NCI-H1092 (cell line): ENCODE measurements at places on chromosomes 12 and 14.

DNA sequence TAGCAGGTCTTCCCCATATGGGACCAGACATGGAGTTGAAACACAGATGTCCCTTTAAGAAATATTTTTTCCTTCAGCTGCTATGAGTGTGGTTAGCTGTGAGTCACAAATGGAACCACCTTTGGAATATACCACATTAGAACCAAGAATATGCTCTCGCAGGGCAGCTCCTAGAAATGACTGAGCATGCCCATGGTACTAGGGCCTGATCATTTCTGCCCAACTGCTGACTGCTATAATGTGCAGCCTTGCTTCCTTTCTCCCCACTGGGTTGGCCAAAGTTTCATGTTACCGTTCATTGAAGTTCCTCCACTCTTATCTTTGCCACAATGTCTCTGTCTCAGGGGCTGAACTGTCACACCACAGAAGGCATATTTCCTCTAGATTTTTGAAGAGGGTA is 1074.6 kb downstream of the FLRT2 start:
- no peak for DNase-seq

GRCh38 chr14:52663850-52664249 is 31.5 kb downstream of the ERO1A start:
- no peak for DNase-seq

GRCh38 chr14:72416892-72417291 is 477.0 kb downstream of the DPF3 start:
- no peak for DNase-seq

DNA sequence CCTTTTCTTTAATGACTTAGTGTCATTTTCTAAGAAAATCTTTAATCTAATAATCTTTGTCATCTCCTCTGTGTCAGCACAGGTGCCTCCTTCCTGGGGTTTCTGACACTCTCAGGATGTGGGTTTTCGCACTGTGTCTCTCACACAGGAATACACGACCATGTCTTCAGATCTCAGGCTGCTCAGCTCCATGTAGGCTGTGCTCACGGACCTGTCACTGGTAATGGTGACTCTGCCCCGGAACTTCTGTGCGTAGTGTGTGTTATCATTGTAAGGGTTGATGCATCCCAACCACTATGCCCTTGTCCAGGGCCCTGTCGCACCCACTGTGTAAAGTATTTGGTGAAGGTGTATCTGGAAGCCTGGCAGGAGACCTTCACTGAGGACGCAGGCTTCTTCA is 647.8 kb downstream of the TMEM121 start:
- DNase-seq: no peak

GRCh38 chr14:92603309-92604242 is 90.0 kb downstream of the RIN3 start:
- peak; percentile 66 for DNase-seq

GRCh38 chr14:21068521-21069387 is 1.4 kb upstream of the ARHGEF40 start:
- peak; percentile 85 for DNase-seq

DNA sequence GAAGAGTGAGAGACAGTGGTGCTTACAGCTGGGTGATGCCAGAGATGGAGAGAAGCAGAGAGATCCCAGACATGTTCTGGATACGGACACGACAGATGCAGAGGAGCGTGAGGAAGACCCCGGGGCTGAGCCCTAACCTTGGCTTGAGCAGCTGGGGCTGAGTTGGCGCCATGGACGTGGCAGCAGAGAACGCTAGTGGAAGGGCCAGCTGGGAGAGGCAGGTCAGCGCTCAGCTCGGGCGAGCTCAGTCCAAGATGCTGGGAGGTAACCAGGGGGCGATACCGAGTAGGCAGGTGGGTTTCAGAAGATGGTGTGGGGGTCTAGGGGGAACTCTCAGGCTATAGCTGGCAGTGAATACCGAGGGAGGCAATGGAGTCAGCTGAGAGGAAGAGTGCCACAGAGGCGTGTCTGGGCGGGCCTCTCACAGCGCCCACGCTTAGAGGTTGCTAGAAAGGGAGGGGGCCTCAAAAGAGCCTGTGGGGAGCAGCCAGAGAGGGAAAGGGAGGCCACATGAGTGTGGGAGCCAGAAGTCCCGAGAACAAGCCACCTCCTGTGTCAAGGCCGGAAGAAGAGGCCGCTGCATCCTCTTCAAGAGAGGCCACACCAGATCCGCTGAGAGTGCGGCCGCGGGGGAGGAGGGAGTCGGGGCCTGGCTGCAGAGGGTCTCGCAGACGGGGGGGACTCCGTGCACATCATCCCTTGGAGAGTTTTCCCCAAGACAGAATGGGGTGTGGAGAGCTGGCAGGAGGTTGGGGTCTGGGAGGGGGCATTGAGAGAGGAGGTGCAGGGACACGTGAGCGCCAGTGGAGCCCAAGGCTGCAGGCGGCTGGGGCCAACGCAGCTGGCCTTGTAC is 57.0 kb upstream of the DIO3 start:
- DNase-seq: no peak

GRCh38 chr12:119624966-119625365 is 31.4 kb downstream of the TMEM233 start:
- DNase-seq: peak; percentile 38

DNA sequence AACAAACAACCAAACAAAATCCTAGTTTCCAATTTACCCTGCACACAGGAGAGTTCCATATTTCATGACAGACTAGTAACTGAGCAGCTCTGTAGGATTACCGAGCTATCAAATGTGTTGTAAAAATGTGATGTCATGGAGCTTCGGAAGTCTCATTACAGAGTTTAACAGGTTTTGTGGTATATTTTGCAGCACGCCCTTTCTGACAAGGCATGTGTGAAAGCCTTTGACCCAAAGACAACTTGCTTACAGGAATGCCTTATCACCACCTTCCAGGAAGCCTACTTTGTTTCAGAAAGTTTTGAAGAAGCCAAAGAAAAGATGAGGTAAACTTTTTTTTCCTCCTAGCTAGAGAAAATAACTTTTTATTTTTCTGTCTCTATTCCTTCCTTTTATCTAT is 92.4 kb downstream of the TPH2 start:
- DNase-seq: no peak

GRCh38 chr12:110641521-110641920 is 27.6 kb downstream of the TCTN1 start:
- DNase-seq: no peak

DNA sequence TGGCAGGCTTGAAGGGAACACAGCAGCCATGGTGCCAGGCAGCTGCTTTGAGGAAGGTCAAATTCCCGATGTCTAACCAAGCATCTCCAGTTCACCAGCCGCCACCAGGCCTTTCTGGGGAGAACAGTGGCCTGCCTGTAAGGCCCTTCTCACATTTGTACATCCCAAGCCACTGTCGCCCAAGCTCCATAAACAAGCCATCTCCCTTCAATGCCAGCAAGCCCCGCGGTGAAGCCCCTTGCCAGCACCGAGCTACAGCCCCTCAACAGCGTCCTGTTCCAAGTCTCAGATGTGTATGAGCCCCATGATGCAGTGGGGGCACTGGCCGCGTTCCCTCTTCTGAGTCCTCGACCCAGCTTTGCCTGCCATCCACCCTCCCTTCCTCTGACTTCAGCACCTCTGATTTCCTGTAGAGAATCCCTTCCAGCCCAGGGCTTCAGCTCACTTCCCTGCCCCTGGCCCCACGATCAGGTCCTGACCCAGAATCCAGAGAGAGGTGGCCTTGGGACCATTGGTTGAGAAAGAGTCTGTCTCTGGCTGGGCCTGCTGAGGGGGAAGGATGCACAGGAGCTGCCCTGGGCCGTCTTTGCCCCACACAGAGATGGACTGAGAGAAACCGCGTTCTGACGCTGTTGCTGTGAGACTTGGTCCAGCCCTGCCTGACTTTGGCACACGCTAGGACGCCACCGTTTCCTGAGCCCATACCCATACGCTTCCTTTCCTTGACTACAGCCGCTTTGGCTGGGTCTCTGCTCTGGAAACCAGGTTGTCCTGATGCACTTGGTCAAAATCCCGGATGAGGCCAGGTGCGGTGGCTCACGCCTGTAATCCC is 1.9 kb upstream of the MMP17 start:
- DNase-seq: no peak

- no peak for DNase-seq
These were observed 291.9 kb downstream of the FUT8 start for GRCh38 chr14:65704437-65704836.

GRCh38 chr12:42496886-42497285 is 92.7 kb downstream of the PRICKLE1 start:
- DNase-seq: no peak

DNA sequence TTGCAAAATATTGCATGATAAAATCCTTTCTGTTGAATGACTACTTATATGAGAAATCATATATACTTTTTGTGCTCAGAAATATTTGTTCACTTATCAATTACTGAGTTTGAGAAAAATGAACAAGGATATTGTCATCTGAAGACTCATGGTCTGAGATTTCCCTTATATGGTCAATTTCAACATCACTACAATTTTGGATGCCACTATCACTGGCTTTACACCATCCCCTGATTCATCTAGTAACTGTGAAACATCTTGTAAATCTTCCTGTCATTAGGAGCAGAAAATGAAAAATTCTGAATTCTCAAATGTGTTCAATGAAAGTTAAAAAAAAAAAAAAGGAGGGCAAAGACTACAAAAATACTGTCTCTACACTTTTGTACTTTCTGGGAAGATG is 21.8 kb upstream of the GXYLT1 start:
- DNase-seq: no peak

GRCh38 chr12:78062786-78063185 is 232.1 kb downstream of the NAV3 start:
- DNase-seq: no peak

DNA sequence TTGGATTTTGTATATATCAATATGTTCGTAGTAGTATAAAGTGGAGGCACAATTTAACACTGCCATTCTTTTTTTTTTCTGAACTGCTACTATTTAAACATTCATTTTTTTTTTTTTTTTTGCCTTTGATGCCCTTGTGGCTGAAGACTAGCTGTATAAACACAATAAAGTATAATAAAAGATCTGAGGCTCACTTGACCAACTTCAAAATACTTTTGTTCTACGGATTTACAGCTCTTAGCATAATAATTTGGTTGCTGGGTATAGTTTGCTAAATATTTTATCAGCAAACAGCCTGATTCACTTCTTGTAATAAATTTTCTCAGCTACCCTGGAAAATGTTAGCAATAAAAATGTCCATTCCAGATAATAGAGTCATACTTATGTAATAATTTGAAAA is 128.3 kb downstream of the KCNC2 start:
- no peak for DNase-seq

DNA sequence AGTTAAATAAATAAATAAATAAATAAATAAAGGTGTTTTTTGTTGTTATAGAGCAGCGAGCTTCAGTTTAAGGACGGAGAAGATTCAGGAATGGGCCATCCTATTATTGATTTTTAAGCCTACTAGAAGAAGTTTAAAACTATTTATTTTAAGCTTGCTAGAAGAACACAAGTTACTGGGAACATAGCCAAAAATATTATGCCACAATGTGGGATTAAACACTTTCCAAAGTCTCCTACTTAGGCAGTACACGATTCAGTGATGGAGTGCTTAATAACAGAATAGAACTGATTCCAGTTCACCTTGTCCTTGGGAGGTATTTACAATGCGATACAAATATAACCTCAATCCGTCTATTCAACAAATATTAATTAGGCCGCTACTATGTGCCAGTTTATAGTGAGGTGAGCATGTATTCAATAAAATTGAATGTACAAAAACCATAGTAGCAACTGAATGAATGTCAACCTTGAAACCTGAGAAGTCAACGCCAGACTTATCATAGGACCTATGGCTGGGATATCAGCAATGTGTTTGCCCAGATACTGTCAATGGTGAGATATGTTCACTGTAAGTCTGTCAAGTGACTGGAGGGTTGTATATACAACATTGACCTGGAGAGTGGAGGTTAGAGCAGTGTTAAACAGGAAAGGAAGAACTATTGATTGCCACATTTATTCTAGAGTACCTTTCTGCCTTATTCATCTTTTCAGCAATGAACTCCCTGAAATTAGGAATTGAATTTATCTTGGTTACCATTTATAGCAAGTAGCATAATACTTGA is 486.4 kb downstream of the TMTC2 start:
- DNase-seq: no peak
